Cardiac muscle cell (in vitro differentiated cells and primary cell): ENCODE measurements at places on chromosomes 12 and 14.
A peak's percentile ranks its signal among the peaks of the same experiment; 100 is the strongest.

GRCh38 chr14:68644101-68644500 is 148.8 kb downstream of the ZFP36L1 start:
- no peak overlapping the region for H3K4me3 ChIP-seq
- no peak overlapping the region for H3K27ac ChIP-seq
- peaks cover 14% of the 10 kb centered on the region for H3K4me1 ChIP-seq

GRCh38 chr12:13142747-13143146 is 39.3 kb upstream of the GSG1 start:
- H3K27ac ChIP-seq = no peak overlapping the region
- H3K27me3 ChIP-seq = no peaks in the 10 kb centered on the region
- H3K4me1 ChIP-seq = peaks cover 8% of the 10 kb centered on the region

DNA sequence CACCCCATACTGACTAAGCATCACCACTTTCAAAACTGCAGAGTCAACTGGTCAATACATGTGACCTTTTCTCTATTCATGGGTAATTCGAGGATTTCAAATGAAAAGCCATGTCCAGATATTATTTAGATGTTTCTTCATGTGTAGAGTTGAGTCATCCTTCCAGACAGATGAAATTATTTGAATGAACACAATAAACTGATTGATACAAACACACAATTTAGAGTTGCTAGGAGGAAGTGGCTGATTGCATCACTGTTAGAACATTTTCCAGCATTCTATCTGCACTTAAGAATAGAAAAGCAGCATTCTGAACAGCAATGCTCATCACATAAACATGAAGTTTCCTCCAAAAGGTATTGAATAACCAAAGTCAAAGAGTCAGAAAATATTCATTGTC is 273.5 kb upstream of the SOX5 start:
- no peak overlapping the region for H3K27ac ChIP-seq
- no peaks in the 10 kb centered on the region for H3K36me3 ChIP-seq
- no peak overlapping the region for H3K4me3 ChIP-seq
- no peaks in the 10 kb centered on the region for H3K4me1 ChIP-seq
- DNase-seq = peak; percentile 81

GRCh38 chr12:64808110-64808509 is 16.3 kb upstream of the TBC1D30 start:
- H3K36me3 ChIP-seq = no peaks in the 10 kb centered on the region
- peaks cover 6% of the 10 kb centered on the region for H3K4me1 ChIP-seq
- H3K27ac ChIP-seq = no peak overlapping the region

DNA sequence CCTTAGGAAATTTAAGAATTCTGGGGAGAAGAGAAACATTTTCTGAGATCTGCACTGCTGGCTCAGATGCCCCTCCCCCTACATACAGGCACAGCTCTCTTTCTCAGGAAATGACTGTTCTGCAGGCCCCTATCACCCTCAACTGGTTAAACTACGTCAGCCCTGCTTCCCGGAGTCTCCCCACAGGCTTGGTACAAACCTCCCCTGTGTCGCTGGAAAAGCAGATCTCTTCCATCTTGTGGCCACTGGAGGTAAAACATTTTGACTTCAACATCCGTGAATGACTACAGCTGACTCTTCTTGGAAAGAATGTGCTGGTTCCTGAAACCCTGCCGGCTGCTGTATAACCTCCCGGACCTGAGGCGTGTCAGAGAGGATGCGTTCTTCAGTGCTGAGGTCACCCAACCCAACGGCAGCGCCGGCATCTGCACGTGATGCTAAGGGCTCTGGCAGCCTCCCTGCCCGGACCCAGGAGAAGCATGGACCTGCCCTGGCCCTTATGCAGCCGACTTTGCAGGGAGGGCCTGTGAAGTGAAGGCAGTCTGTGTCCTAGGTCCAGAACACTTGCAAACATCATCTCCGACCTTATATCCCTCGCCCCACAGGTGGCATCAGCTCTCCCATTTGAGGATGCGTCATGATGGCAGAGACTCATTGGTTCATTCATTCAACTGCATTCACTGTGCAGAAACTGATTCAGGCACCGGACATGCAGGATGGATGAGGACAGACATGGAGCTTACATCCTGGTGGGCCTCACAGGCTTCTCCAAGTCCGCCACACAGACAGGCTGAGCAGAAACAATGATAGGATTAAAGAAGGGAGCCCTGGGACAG is 129.2 kb downstream of the GCH1 start:
- DNase-seq = peak; percentile 89
- peaks cover 50% of the 10 kb centered on the region for H3K4me1 ChIP-seq
- peaks cover 21% of the 10 kb centered on the region for H3K36me3 ChIP-seq
- no peak overlapping the region for H3K4me3 ChIP-seq

DNA sequence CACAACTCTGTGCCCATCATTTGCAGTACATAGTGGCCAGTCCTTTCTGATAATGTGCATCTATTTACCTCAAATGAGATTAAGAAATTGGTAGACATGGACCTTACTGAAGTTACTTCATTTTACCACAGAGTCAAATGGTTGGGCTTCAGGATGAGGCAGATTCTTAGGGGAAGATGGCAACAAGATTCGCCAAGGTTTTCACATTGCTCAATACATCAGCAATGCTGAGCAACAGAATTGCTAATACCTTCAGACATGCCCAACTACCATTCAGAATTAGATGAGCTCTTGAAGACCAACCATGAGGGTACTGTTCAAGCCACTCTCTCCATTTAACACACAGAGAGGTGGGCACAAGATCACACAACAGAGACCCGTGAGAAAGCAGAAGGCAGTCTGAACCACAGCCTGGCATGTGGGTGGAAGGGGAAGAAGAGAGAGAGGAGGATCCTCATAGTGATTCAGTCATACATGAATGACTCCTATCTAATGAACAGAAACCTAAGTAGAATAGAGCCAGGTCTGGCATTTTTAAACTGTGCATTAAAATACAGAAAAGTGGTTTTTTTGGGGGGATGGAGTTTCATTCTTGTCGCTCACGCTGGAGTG is 28.5 kb downstream of the CPM start:
- H3K4me3 ChIP-seq = no peak overlapping the region
- H3K27ac ChIP-seq = no peak overlapping the region
- no peaks in the 10 kb centered on the region for H3K36me3 ChIP-seq
- DNase-seq = no peak
- H3K4me1 ChIP-seq = no peaks in the 10 kb centered on the region

- no peak overlapping the region for H3K27ac ChIP-seq
- no peaks in the 10 kb centered on the region for H3K36me3 ChIP-seq
- no peak overlapping the region for H3K4me3 ChIP-seq
- peaks cover 43% of the 10 kb centered on the region for H3K27me3 ChIP-seq
Observed at GRCh38 chr12:65164774-65165173, 4.6 kb upstream of the LEMD3 start.

GRCh38 chr12:75955251-75955650 is 76.3 kb downstream of the PHLDA1 start:
- H3K27me3 ChIP-seq = no peaks in the 10 kb centered on the region
- DNase-seq = no peak
- H3K27ac ChIP-seq = no peak overlapping the region
- H3K4me3 ChIP-seq = no peak overlapping the region
- H3K4me1 ChIP-seq = peaks cover 11% of the 10 kb centered on the region

- no peak overlapping the region for H3K27ac ChIP-seq
- H3K4me3 ChIP-seq = no peak overlapping the region
- no peaks in the 10 kb centered on the region for H3K27me3 ChIP-seq
- H3K4me1 ChIP-seq = no peaks in the 10 kb centered on the region
- H3K36me3 ChIP-seq = no peaks in the 10 kb centered on the region
- DNase-seq = no peak
Observed at GRCh38 chr12:25424211-25424731, 128.8 kb downstream of the LMNTD1 start.

GRCh38 chr12:41333974-41334373 is 145.9 kb downstream of the PDZRN4 start:
- no peak for DNase-seq
- peaks cover 7% of the 10 kb centered on the region for H3K4me1 ChIP-seq
- H3K27ac ChIP-seq = no peak overlapping the region
- H3K27me3 ChIP-seq = no peaks in the 10 kb centered on the region
- no peak overlapping the region for H3K4me3 ChIP-seq

DNA sequence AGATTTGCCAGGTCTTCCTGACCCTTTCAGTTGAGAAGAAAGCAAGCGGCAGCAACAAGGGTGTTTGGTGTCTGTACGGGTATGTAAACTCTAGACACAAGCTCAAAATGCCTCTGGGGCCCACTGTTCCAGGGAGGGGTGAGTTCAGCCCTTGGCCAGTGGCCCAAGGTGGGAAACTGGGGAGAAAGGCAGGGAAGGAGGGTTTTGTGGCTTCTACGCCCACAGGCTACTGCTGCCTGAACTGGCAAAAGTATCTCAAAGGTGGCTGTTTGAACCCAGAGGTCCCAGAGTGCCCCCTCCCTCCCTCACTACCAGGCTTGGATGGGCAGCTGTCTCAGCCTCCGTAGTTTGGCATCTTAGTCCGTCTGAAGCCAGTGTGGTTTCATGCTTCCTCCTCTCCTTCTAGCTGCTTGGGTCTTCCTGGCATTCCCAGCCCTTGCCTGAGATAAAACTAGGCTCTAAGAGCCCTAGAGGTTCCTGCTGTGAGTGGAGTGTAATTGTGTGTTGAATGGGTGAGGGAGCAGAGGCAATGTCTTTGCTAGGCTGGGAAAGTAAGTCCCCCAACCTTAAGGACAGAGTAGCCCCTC is 5.5 kb downstream of the HOXC5 start:
- DNase-seq = no peak
- H3K27ac ChIP-seq = no peak overlapping the region
- peaks cover 4% of the 10 kb centered on the region for H3K4me1 ChIP-seq
- H3K27me3 ChIP-seq = peaks cover 100% of the 10 kb centered on the region

DNA sequence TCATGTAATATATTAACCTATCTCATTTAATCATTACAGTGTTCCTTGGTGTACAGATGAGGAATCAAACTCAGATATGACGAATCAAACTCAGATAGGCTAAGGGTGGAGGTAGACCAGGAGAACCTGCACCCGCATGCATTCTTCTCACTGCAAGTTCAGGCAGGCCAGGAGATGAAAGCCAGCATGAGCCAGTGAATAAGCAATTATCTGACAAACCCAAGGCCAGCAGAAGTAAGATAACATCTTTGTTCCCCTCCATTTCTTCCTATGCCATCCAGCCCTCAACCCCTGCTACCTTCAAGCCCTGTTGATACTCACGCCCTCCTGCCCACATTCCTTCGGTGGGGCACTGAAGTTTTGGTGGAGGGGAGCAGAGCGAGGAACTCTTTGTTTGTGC is 152.2 kb downstream of the ETV6 start:
- no peak overlapping the region for H3K27ac ChIP-seq
- H3K27me3 ChIP-seq = no peaks in the 10 kb centered on the region
- H3K4me3 ChIP-seq = no peak overlapping the region
- no peak for DNase-seq

GRCh38 chr12:1657688-1658087 is 28.7 kb downstream of the WNT5B start:
- no peaks in the 10 kb centered on the region for H3K4me1 ChIP-seq
- H3K27me3 ChIP-seq = peaks cover 1% of the 10 kb centered on the region
- DNase-seq = no peak
- no peak overlapping the region for H3K4me3 ChIP-seq

DNA sequence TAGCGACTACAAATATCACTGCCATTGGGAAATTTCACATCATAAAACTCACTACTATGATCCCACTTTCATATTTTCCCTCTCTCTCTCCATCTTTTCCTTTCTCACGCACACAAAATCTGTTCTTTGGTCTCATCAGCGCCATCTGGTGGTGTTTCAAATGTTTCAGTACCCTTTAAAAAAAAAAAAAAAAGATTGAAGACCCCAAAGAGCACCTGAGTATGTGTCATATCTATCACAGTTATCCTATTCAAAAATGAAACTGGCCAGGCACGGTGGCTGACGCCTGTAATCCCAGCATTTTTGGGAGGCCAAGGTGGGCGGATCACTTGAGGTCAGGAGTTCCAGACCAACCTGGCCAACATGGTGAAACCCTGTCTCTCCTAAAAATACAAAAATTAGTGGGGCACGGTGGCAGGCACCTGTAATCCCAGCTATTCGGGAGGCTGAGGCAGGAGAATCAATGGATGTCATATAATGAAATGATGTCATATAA is 72.4 kb downstream of the TTC9 start:
- H3K27me3 ChIP-seq = no peaks in the 10 kb centered on the region
- H3K4me3 ChIP-seq = no peak overlapping the region
- H3K36me3 ChIP-seq = no peaks in the 10 kb centered on the region
- peak; percentile 79 for DNase-seq
- peaks cover 5% of the 10 kb centered on the region for H3K4me1 ChIP-seq

DNA sequence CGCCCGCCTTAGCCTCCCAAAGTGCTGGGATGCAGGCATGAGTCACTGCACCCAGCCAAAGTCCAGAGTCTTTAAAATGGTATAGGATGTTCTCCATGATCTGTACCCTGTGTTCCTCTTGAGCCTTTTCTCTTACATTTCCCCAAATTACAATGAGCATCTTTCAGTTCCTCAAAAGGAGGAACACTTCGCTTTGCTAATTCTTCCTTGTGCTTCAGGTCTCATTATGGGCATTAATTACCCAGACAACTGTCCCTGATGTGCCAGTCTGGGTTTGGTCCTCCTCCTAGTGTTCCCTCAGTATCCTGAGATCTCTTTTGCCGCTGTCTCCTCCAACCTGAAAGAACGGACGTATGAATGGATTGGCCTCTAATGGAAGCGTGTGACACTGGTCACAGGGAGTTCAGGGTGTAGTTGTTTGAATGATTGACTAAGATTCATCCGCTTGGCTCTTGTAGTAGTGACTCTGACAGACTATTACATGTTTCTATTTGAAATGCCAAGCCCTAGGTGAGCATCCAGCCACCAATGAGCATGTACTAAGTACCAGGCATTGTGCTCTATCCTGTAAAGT is 8.2 kb downstream of the PRKCH start:
- no peak overlapping the region for H3K4me3 ChIP-seq
- peaks cover 36% of the 10 kb centered on the region for H3K4me1 ChIP-seq
- peak overlapping the region; percentile 61 for H3K27ac ChIP-seq
- H3K27me3 ChIP-seq = no peaks in the 10 kb centered on the region
- H3K36me3 ChIP-seq = no peaks in the 10 kb centered on the region

DNA sequence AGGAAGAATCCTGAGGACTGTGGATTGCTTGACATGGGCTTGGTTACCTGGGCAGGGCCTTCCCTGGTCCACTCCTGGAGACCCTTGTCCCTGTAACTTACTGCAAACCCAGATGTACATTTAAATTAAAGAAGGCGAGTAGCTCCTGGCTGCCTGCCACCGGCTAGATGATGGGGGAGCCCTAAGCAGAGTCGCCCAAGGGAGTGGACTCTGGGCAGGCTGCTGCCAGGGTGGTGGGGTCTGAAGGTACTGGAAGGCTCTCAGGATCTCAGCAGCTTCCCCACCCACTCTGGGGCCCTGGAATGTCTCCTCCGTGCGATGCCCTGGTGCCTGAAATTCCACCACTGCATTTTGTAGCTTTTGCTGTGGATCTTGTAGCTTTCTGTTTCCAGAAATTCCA is 74.7 kb downstream of the FBXL14 start:
- peaks cover 5% of the 10 kb centered on the region for H3K36me3 ChIP-seq
- peaks cover 37% of the 10 kb centered on the region for H3K4me1 ChIP-seq
- no peaks in the 10 kb centered on the region for H3K27me3 ChIP-seq
- H3K27ac ChIP-seq = peak overlapping the region; percentile 59
